ENCODE measurements at places on chromosomes 3 and 15.

GRCh38 chr15:98854496-98854895 is 153.1 kb downstream of the PGPEP1L start:
- no peak for DNase-seq

DNA sequence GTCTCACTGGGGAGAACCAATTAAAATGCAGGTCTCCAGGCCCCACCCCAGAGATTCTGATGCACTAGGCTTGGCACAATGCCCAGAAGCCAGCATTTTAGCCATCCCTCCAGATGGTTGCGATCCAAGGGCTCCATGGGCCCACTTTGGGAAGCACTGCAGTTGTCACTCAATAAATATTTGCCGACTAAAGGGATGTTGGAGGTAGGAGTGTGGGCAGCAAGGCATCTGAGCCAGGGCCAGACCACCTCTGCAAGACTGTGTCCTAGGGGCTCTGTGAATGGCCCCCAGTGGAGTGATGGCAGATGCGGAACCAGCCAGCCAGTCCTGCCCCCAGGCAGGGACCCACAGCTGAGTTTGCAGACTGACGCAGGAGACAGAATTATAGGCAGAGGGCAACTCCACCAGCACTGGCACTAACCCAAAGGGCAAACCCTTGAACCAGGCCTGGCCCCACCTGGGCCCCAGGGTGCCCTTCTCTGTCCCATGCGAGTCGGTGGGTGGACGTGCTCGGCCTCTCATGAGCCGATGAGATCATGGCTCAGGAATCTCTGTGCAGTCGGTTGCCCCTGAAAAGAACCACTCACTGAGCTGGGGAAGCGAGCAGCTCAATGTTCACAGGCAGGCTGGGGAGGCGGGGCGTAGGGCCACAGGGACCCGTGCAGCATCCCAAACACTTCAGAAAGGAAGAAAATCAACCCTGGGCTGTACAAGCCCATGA is 49.7 kb downstream of the SEMA5B start:
- DNase-seq: no peak

GRCh38 chr3:82093641-82094040 is 332.2 kb upstream of the GBE1 start:
- no peak for DNase-seq

- DNase-seq: no peak
Measured at GRCh38 chr15:76799760-76800159, 105.4 kb downstream of the SCAPER start.

DNA sequence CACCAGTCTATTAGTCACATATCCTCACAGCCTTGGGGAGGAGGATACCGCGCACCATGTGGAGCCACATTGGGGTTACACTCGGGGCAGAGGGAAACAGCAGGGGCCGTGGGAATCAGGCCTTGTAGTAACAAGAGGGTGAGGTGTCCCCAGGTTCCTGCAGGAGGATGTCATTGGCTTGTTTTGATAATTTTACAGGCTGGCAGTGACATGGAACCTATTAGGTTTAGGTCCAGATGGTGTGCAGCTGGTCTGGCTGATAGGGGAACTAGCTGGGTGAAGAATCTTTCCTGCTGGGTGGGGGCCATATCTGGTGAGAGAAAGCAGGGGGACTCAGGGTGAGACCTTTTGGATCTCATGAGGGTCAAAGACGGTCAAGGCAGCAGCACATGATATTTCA is 9.8 kb upstream of the MEF2A start:
- no peak for DNase-seq

DNA sequence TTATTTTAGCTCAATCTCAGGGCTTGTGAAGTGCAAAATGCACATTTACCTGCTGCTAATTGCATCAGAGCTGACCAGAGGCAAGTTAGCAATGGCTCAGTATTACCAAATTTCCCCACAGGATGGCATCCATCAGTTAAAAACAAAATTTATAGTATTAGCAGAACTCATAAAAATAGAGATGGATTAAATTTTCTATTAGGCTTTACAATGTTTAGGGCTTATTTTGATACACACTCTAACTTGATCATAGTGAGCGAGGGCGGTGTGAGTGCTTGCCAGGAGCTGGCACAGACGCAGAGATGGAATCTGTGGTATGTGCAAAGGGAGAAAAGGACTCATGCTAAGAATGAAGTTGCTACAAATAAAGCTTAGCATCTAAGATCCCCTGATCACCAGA is 241.0 kb downstream of the NSUN3 start:
- no peak for DNase-seq

GRCh38 chr3:81995329-81995728 is 233.9 kb upstream of the GBE1 start:
- no peak for DNase-seq

DNA sequence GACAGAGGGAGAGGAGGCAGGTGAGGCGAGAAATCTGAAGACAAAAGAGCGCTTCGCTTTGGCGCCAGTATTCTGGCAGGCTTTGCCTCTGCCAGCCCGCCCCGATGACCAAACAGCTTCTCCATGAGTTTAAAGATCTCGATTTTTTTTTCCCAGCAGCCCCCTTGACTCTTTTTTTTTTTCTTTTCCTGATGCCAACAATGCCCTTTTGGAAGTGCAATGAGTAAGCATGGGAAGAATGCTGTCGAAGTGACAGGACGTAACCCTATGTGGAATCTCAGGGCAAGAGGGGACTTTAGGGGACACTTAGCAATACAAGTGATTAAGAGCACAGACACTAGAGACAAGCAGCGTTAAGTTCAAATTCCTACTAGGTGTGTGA is 211.7 kb downstream of the FGF12 start:
- no peak for DNase-seq

DNA sequence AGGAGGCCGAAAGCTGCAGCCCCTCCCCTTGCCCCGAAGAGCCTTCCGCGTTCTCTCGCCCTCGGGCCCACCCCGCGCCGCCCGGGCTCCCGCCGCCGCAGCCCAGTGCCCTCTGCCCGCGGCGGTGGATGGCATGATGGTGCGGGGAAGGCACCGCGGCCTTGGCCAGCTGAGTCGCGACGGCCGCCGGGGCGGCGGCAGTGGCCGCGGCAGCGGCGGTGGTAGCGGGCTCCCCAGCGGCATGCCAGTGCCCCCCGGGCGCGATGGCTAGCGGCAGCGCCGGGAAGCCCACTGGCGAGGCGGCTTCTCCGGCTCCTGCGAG is 1.2 kb downstream of the TLNRD1 start:
- DNase-seq: no peak

GRCh38 chr3:78736863-78737262 is 1030.9 kb downstream of the ROBO1 start:
- no peak for DNase-seq

- no peak for DNase-seq
Measured at GRCh38 chr3:54932606-54933005, 4.7 kb upstream of the LRTM1 start.

DNA sequence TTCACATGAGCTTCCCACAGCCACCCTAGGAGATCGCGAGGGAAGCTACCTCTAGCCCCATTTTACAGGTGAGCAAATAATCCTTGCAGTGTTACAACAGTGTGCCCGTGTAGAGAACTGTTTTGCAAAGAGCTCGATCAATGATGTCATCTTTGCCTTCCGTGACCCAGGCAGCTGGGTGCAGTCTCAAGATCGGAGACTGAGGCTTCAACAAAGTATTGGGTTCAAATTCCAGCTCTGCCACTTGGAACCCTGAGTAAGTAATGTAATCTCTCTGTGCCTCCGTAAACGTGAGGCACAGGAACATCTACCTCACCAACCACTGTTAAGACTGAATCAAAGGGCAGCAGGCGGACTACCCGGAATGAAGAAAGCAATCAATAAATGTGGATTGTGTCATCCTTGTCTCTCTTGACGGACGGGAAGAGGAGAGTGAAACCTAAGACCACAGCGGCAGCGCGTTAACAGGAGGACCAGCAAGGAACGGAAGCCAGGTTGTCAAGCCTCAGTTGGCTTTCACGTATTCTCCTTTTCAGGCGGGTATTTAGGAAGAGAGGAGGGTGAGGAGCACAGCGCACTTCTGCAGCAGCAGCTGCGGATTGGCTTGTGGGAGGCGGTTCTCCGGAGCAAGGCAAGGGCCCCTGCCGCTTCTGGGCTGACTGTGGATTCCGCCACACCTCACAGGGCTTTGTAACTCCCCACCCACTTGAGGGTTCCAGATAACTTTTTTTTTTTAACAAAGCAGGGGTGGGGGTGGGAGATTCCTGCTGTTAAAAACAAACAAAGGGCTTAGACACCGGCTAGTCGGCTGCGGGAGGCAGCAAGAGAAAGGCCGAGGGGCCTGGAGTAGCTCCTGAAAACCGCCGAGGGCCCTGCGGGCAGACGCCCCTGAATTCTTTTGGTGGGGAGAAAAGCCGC is 1.5 kb upstream of the SMAD3 start:
- DNase-seq: no peak

DNA sequence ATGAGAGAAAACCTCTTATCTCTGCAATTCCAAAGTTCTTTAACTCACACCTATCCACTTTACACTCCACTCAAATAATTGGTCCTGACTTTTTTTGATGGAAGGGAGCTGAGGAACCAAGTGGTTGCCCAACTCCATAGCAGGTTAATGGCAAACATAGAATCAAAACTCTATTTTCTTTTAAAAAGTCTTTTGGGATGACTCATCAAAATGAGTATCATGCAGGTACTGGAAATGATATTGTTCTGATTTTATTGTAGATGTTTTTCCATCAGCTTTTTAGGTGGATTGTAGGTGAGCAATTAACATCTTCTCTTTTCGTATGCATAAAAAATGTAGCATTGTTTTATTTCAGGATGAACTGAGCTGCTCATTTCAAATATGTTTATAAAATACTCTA is 239.5 kb downstream of the SATB1 start:
- no peak for DNase-seq

DNA sequence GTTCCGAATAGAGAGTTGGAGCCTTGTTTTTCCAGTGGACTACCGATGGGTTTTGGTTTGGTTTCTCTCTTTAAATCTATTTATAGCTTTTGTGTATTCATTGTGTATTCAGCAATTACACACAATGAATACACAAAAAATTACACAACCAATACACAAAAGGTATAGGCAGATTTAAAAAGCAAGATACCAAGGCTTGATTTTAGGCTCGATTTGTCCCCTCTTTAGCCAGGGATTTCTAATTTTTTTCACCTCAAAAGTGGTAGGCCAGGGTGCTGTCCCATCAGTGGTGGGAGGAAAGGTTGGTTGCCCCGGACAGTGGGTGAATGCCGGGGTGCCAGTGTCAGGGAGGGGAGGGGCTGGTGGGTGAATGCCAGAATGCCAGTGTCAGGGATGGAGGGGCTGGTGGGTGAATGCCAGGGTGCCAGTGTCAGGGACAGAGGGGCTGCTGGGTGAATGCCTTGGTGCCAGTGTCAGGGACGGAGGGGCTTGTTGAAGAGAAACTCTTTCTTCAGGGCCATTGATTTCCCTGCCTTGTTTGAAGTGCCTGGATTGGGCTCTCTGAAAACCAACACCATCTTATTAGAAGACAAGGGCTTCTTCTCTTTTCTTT is 186.2 kb downstream of the GOLGA6L6 start:
- DNase-seq: no peak

DNA sequence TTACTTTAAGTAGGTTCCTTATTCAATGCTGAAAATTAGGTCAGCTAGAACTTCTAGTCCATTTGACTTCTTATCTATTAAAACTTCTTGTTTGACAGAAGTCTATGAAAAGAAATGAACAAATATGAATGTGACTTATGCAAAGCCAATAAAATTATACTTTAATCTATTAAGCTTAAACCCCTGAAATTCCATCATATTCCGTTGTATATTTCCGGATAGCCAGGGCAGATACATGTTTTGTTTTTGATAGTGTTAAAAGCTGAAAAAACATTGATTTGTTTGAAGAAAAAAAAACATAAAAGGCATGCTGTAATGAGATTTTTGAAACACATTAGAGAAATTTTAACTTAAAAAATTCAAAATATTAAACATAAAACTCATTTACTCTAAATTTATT is 667.2 kb upstream of the NAALADL2 start:
- DNase-seq: no peak

GRCh38 chr3:14223595-14223994 is 45.0 kb downstream of the LSM3 start:
- DNase-seq: no peak

Data from activated CD4-positive, alpha-beta T cell treated with anti-CD3 and anti-CD28 coated beads for 24 hours (primary cell).